Stimulated activated CD4-positive, alpha-beta T cell treated with anti-CD3 and anti-CD28 coated beads, Interleukin-4, amount 100 ng/mL, for 48 hours (primary cell): ENCODE measurements at places on chromosomes 1 and 21.

- no peak for DNase-seq
Measured at GRCh38 chr1:17588048-17588871, 48.8 kb downstream of the ARHGEF10L start.

- DNase-seq: no peak
Measured at GRCh38 chr1:1080951-1081310, 6.8 kb upstream of the RNF223 start.

GRCh38 chr1:61743431-61743705 lies 1.1 kb downstream of the PATJ start:
- DNase-seq: no peak

DNA sequence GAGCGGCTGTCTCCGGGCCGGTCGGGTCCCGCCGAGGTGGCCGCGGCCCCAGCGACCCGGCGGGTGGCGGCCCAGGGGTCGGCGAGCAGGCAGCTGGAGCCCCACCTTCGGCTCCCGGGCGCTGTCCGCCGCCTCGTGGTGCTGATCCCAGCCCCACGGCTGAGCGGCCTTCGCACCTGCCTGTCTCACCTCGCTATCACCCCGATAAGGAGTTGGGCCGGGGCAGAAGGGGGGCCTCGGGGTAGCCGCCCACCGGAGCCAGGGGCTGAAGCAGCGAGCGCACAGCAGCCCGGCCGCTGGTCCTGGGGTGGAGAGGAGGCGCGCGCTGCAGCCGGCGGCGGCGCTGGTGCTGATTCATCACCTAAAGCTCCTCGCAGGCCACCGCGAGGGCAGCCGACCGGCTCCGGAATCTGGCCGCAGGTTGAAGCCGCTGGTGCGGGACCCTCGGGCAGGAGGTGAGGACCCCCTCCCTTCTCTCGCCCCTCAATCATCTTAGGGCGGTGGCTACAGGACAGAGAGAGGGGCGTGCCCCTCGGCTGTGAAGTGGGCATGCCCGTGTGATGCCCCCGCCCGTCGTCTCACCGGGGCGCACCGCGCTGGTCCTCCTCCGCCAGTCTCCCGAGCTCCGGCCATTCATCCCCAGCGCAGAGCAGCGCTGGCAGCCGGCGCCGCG lies 575 bp downstream of the TRIM67 start:
- peak; percentile 27 for DNase-seq

GRCh38 chr1:38376577-38376976 lies 330.0 kb upstream of the POU3F1 start:
- DNase-seq: no peak

DNA sequence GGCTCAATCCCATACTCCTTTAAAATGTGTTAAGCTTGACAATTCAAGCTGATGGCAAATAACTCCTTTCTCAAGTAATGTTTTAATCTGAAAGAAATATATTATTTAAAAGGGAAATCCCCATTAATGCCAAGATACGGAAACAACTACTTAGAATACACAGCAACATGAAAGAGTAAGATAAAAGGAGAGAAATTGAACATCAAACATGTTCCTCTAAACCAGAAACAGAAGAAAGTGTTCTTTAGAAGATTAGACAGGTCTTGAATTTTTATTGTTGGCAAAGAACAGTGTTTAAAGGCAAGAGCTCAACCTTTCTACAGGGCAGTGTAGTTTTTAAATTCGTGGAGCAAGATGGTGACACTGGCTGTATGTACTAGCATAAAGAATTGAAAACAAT lies 105.8 kb upstream of the NRIP1 start:
- no peak for DNase-seq
